Fibroblast of mammary gland (primary cell): ENCODE measurements at places on chromosomes 5 and 9.

GRCh38 chr9:76107482-76107881 lies 217.0 kb downstream of the PCSK5 start:
- DNase-seq = peak; percentile 63

DNA sequence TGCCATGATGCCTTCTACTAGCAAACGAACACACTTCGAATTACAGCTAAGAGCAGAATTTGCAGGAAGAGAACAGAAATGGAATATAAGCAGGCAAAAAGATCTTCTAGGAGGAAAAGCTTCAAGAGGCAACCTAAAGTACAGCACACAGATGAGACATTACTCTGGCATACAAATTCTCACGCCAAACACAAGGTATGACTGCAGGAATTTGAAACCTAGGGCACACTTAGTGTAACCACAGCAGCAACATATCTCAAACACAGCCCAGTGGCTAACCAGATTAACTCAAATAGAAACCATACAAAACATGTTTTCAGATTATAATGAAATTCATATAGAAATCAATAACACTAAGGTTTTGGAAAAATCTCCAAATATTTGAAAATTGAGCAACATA lies 481.0 kb upstream of the RGMB start:
- DNase-seq = no peak

- peak; percentile 45 for DNase-seq
Measured at GRCh38 chr5:167643631-167644280, 647.7 kb upstream of the WWC1 start.

DNA sequence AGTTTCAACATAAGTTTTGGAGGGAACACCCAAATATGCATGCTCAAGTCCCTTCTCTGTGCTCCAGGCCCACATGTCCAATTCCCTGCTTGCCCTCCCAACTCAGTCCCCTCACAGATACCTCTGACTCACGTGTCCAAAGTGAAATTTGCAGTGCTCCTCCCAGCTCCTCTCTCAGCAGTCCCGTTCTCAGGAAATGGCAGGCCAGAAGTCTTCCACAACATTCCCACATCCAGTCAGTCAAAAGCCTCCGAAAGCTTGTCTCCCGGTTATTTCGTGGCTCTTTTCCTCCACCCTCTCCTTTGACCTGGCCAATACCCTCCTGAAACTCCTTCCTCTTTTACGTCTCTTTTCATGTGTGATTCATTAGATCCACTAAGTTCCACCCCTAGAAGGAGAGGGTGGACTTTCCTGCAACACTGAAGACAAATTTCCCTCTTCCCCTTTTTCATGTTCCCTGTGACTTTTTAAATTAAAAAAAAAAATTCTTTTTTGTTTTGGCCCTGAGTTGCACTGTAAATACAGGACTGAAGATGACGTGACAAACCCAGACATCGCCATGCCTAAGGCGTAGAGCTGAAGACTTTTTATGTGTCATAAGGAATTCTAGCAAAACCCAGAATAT lies 12.8 kb upstream of the MGAT1 start:
- DNase-seq = no peak

DNA sequence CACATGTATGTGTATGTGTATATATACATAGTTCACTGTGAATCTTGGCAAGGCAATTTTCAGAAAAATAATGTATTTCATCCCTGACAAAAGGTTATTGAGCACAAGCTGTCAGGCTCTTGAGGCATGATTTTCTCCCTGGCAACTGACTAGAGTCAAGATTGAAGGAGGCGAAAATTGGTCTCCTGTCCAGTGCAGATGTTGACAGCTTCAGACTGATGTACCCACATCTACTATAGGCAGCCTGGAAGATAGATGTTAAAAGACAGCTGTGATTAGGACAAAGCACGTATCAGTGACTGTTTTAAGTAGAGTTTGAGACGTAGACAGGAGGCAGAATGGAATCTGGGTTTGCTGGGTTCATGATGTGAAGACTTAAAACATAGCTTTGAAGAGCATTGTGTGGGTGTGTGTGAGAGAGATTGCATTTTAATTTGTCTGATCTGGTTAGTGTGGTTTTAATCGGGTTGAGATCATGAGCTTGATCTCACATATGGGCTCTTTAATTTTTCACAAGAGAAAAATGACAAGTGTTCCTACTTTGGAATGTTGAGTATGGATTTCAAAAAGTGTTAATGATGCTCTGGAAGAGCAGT lies 39.1 kb downstream of the CTNNA1 start:
- no peak for DNase-seq

- peak; percentile 8 for DNase-seq
Measured at GRCh38 chr5:11619339-11620024, 284.8 kb downstream of the CTNND2 start.

GRCh38 chr9:10148796-10149195 lies 464.0 kb downstream of the PTPRD start:
- DNase-seq = no peak

- peak; percentile 73 for DNase-seq
Measured at GRCh38 chr5:139181835-139182452, 16.2 kb downstream of the SIL1 start.

DNA sequence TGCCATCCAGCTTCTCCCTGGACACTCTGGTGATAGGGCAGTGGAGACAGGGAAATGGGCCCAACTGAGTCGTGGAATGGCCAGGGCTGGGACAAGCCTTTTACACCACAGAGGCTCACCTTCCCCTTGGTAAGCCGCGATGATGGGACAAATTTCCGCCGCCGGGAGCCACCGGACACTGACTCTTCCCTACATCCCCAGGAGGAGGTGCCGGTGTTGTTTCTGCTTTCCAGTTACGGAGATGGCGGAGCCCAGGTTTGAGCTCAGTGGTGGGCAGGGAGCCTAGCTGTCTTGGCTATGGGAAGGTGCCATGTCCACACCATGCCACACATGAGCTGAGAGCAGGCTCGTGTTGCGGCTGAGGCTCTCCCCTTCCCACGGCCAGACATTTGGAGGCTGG lies 19.9 kb upstream of the WNK2 start:
- DNase-seq = no peak

DNA sequence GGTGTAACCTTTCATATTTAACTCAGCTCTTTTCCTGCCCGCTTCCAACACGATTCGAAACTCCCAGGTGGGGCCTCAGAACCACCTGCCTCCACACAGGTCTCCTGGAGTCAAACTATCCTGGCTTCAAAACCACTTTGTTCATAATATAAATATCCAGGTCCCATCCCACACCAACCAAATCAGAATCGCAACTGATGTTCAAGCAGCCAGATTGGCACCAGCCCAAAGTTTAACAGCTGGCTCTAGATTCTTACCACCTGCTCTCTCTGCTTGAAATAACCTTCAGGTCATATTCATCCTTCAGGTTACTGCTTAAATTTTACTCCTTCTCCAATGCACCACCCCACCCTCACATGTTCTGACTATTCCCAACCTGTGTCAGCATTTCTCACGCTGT lies 231.4 kb upstream of the TRPM3 start:
- no peak for DNase-seq

DNA sequence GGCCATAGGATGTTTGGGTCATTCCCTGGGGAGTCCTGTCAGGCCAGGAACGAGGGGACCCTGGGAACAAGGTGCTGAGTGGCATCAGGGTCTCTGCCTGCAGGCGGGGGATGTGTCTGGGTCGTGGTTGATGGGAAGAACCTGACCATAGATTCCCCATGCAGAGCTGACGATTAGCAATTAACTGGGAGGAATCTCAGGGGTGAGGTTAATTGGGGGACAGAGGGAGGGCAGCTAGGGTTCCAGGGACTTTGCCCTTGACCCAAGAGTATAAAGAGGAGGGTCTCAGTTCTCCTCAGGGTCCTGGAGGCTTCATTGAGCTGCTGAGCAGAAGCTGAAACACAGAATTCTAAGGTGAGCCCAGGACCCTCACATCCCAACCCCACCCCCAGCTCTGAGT lies at the start of gene SLC34A1:
TSS of gene SLC34A1 (plus strand) at position 301 of the 400 bp plus-strand sequence. CDS start 1,308 bp downstream, outside the sequence.
- no peak for DNase-seq

DNA sequence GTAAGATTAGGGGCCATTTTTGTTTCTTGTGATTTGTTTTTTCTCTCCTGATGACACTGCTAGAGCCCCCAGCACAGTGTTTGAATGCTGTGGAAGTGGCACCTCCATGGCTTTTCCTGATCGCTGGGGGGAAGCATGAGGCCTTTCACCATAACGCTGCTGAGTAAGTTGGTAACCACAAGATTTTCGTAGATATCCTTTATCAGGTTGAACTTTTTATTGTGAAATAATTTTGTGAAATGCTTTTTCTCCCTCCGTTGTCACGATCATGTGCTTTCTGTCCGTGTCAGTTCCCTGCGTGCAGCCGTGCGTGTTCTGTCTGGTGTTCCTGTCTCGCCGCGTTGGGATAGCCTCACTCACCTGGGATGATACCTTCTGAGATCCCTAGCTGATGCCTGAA lies 59.4 kb downstream of the EHMT1 start:
- DNase-seq = no peak

DNA sequence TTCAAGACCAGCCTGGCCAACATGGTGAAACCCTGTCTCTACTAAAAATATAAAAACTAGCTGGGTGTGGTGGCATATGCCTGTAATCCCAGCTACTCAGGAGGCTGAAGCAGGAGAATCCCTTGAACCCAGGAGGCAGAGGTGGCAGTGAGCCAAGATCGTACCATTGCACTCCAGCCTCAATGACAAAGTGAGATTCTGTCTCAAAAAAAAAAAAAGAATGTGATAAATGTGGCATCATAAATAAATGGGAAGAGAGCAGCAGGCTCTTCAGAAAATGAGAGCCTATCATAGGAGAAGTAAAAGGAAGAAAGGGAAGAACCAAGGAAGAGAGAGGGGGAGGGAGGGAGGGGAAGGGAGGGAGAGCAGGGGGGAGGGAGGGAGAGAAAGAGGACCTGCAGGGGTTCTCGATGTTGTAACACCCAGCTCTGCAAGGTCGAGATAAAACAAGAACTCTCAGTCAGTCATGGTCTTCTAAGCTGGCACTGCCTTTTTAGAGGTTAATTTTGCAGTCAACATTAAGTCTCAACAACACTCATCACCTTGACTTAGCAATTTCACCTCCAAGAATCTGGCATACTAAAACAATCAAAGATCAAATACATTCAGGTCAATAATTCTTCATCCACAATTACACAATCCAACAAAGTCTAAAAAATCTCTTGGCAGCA lies 68.7 kb upstream of the SIMC1 start:
- no peak for DNase-seq

DNA sequence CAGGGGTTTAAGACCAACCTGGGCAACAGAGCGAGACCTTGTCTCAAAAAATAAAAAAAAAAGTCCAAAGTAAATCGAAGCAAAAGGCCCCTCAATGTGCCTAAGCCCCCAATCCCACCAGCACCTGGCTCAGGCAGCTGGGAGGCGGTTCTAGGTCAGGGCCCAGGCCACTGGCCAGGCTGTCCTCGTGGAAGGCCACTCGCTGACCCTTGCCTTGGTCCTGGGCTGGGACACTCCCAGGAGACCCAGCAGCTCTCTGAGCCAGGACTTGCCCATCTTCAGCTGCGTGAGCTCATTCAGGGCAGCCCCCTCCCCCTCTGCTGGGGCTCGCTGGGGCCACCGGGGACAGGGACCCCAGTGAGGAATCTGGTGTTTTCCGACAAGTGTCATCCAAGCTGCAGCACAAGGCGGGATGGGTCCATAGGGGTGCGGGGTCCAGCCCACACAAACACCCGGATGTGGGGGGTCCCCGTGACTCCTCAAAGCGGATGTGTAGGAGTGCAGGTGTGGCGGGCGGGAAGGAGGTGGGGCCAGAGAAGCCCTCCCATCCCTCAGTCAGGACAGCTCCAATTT lies 4.0 kb downstream of the AGPAT2 start:
- no peak for DNase-seq

- DNase-seq = peak; percentile 18
Measured at GRCh38 chr5:9765419-9766140, 135.4 kb upstream of the TAS2R1 start.
